ENCODE measurements at places on chromosomes 1 and 21.

DNA sequence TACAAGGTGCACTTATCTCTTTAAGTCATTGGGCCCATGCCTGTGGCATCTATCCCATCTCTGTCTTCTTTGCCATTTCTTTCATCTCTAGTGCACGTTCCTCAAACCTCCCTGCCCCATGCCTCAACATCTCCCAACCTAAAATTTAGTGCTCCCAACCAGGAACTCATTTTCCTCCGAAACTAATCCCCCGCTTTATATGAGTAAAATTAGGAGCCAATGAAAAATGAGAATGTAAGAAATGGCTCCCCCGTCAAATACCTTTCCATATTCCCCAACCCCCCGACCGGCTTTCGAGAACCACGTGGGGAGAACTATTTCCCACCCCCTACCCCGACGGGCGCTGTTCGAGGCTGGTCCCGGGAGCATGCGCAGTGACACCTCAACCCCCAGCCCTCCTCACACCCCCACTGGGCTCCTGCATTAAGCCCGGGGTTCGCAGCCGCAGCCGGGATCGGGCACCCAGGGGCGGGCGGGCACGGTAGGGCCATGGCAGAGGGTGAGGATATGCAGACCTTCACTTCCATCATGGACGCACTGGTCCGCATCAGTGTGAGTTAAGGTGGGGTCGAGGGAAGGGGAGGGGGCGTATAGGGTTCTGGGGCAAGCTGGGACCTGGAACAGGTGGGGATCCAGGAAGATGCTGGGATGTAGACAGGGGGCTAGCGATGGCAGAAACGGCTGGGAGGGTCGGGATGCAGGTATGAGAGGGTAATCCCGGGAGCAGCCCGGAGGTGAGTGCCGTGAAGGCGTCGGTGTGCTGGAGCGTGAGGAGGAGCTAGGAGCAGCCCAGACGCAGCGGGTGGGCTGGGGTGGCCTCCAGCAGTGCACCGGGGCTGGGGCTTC lies at the start of gene TRIM46:
Gene TRIM46, plus strand, starts transcription at position 372 of the 846 bp plus-strand sequence. Its CDS starts 118 bp downstream, at position 490.
- DNase-seq = no peak

DNA sequence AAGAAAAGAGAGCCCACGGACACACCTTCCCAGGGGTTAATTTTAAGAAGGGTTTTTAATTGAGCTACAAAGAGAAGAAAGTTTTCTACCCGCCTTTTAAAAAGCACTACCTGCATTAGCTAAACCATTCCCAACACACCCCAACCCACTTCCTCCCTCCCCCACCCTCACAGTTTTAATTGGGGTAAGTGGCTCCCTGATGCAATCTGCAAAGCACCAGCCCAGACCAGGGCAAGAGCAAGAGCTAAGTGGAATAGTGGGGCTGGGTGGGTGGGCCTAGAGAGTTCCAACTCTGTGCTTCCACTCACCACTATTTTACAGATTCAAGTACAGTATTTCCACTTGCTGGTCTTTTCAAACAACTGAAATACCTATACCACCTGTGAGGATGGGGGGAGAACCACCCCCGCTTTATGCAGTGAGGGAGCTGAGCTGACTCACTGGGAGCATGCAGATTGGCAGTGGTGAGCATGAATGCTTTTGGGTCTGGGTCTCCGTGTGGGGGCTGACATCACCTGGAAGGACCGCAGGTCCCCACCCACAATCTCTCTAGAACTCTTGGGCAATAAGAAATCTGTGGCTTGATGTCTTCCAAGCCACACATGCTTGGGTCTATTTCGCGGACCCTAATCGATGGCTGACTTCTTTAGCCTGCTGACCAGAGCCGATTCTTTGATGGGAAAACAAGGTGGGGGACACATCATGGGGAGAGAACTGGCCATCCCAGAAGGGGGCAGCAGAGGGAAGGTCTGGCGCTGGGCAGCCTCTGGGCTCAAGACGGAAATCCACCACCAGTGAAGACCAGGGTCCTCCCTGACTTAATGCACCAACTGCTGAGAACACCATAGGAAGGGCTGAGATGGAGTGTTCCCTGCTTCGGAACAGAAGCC lies 95.5 kb downstream of the SSBP3 start:
- no peak for DNase-seq

DNA sequence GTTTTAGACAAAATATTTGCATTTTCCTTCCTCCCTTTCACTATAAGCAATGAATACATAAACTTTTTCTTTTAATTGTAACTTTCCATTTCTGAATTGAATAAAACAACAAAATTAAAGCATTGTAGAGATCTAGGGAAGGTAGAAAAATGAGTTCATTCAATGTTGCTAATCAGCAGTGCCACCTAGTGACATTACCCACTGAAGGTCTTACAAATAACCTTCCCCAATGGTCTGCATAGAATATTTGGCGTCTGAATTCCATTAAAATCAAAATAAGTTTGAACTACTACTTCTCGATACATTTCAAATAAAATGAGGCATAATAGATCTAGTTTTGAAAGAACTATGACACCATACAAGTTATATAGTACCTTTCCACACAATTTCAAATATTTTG lies 19.6 kb downstream of the FH start:
- DNase-seq = no peak

GRCh38 chr21:45436351-45437065 lies 31.5 kb downstream of the COL18A1 start:
- DNase-seq = no peak

GRCh38 chr1:54390655-54391054 lies 15.5 kb downstream of the SSBP3 start:
- DNase-seq = no peak

DNA sequence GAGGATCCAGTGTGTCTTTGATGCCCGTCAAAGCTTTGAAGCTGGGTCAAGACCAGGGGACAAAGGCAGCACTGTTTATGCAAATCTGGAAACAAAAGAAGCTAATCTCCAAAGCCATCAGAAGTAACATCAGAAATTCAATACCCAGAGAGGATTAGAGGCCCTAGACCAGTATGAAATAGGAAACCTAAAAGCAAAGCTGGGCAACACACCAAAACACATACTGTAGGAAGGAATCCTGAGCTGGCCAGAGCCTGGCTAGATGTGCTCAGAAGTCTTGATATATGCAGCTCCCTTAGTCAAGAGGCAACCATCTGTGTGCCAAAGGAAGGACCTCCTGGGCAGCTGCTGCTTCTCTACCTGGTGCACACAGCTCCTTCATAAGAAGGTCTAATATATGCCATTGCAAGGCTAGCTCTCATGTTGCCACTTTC lies 12.3 kb downstream of the COLGALT2 start:
- DNase-seq = peak; percentile 82

DNA sequence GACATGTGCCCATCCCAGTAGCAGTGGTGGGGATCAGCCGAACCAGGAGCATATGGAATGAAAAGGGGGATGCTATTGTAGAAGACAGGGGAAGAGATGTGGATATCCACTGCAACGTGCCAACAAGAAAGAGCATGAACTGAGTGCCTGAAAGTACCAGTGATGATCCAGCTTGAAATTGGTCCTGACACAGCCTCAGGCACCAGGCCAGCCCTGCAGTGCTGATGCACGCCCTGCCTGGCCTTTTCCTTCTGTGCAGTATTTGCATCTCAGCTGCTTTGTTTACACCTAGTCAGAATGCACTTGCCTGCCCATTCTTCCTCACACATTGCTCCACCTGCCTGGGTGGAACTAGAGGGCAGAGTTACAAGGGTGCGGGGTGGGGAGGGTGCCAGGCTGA lies 50.3 kb upstream of the ARTN start:
- DNase-seq = no peak

DNA sequence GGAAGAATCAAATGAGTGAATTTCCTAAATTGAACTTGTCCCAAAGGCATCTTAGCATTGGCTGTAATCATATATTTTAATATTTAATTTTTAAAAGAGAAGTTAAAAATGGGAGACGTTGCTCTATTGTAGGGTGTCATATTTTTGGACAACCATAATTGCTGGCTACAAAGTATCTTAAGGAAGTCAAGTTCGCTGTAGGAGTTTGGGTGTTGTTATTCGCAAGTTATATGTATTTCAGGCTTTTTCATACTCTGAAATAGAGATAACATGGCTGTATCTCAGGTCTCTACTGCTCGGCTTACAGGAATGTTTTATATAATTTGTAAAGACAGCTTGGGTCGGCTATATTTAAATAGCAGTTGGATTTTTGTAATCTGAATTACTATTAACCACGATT lies 852 bp downstream of the TMEM50A start:
- DNase-seq = no peak

GRCh38 chr1:217590598-217590997 lies 40.3 kb downstream of the GPATCH2 start:
- no peak for DNase-seq

DNA sequence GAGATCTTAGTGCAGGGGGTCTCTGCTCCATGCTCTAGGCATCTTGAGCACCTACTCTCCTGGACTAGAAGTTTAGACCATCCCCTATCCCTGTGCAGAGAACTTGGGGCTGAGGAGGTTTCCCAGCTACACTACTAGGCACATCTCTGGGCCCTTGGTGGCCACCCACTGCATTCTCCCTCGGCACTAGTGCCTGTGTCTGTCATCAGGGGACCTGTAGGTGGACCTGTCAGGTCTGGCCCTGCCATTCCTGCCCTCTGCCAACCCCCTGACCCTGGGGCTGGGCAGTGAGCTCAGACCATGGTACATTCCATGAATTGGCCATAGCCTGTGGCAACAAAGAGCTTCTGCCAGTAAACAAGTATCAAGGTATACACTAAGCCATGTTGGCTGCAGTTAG lies 269.1 kb downstream of the AKT3 start:
- DNase-seq = no peak

DNA sequence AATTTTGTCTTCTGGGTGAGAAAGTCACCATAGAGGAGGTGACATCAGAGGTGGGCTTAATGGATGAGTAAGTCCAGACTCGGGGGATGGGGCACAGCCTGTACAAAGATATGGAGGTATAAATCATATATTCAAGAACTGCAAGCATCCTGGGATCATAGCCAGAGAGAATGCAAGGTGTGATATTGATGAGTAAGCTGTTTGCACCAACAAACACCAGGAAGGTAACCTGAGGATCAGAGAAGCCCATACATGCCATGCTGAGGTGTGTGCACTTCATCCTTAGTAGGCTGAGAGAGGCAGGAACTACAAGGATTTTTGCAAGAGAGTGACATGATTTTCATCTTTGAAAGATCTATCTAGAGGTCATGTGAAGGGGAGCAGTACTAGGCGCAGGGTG lies 306.4 kb downstream of the HHAT start:
- DNase-seq = no peak

- DNase-seq = no peak
Measured at GRCh38 chr1:232248276-232248820, 381.6 kb downstream of the SIPA1L2 start.

DNA sequence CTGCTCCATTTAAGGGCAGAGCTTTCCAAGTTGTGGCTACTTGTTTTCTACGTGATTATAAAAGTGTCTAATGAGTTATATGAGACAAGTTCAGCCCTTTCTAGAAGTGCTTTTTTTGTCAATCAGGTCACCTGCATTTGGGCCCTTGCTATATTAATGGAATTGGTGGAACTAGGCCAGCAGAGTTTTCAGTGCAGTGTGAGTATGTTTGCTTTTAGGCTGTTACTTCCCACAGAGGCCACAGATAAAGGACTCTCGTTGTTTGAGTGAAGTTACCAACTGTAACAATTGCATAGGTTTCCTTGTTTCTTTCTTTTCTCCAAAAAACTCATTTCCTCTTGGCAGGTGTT lies 10.9 kb downstream of the SMAP2 start:
- DNase-seq = no peak

GRCh38 chr1:167689567-167689920 lies 32.2 kb upstream of the MPZL1 start:
- DNase-seq = no peak

GRCh38 chr21:43908167-43908566 lies 43.1 kb downstream of the AGPAT3 start:
- DNase-seq = no peak

DNA sequence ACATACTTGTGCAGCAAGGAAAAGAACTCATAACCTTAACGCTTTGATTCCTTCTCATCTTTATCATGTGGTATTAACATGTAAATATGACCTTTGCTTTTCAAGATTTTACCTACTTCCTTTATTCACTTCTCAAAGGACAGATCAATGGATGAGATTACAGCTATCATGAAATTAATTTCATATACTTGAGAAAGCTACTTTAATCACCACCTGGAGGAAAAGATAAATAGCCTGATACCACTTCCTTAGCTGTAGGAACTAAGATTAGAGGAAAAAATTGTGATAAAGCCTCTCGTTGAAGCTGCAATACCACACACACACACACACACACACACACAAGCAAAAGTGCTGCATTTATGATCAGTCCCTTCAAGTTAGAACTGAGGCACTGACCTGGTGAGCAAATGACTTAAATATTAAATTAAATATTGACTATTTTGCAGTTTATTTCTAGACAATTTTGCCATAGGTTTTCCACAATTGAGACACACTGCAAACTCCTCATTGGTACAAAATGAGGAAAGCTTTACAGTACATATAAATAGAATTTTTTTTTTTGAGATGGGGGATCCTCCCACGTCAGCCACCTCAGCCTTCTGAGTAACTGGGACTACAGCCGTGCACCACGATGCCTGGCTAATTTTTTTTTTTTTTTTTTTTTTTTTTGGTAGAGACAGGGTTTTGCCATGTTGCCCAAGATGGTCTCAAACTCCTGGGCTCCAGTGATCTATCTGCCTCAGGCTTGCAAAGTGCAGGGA lies 27.2 kb upstream of the DMRTB1 start:
- no peak for DNase-seq

DNA sequence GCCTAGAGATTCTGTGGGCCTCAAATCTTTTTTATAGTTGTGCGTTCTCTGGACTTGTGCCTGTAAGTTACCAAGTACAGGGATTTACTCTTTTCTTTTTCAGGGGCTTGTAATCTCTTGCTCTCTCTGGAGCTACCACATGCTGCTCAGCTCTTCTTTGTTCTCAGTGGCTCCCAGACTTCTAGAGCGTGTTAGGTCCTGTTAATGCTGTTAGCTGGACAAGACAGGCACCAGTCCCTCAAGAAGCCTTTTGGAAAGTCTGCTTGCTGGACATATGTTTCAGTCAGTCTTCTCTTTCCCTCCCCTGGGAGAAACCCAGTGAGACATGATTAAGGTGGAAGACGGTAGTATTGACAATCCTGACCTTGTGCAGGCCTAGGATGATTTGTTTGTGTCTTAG lies 29.4 kb downstream of the KCNK2 start:
- no peak for DNase-seq

DNA sequence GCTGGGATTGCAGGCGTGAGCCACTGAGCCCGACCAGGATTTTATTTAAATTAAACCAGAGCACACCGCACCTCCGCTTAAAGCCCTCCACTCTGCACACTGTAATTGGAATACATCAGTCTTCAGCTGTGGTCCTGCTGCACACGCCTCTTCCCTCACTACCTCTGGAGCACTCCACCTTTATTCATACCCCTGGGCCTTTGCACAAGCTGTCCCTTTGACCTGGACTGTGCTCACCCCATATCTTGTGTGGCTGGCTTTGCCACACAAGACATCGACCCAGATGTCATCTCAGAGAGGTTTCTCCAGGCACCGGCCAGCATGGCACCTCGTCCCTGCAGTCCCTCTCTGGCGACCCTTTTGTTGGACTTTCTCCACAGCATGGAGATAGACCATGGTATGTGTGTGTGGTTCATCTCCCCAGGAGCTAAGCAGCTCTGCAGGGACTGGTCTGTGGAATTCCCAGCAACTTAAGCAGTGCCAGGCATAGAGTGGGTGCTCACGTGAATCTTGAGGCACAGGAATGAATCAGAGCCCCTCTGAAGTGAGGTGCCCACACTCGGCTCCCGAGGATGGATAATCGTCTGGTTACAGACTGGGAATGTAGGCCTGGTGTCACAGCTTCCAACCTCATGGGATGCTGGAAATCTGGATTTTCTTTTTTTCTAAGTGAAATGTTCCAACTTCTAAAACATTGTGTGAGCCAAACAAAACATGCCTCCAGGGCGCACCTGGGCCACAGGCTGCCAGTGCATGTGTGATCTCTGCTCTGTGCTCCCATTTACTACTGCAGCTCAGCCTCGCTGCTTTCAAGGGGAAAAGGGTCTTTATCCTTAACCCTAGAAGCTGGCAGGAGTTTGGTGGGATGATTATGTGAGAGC lies 61.9 kb downstream of the EVA1C start:
- no peak for DNase-seq

Data from AG09309 (cell line).